ENCODE measurements at places on chromosomes 5 and 9. TPM values are rescaled to one million over a fixed set of nuclear protein-coding genes. Genes with fewer than 3 reads are reported as not detected.

SLC34A3 gene
- 0.15 TPM for total RNA-seq

CTXN3 gene
- 11.0 TPM for total RNA-seq

BTNL3 gene
- total RNA-seq: 0.15 TPM

TAF1L gene
- 0.19 TPM for total RNA-seq

TSSK1B gene
- 0.24 TPM for total RNA-seq

TRIM14 gene
- total RNA-seq: 4.7 TPM
